ENCODE measurements at places on chromosomes 7 and 10. TPM values are rescaled to one million over a fixed set of nuclear protein-coding genes. Genes with fewer than 3 reads are reported as not detected.

- no peak for DNase-seq
Observed at GRCh38 chr10:124663766-124664360, 80.3 kb downstream of the FAM53B start.

DNA sequence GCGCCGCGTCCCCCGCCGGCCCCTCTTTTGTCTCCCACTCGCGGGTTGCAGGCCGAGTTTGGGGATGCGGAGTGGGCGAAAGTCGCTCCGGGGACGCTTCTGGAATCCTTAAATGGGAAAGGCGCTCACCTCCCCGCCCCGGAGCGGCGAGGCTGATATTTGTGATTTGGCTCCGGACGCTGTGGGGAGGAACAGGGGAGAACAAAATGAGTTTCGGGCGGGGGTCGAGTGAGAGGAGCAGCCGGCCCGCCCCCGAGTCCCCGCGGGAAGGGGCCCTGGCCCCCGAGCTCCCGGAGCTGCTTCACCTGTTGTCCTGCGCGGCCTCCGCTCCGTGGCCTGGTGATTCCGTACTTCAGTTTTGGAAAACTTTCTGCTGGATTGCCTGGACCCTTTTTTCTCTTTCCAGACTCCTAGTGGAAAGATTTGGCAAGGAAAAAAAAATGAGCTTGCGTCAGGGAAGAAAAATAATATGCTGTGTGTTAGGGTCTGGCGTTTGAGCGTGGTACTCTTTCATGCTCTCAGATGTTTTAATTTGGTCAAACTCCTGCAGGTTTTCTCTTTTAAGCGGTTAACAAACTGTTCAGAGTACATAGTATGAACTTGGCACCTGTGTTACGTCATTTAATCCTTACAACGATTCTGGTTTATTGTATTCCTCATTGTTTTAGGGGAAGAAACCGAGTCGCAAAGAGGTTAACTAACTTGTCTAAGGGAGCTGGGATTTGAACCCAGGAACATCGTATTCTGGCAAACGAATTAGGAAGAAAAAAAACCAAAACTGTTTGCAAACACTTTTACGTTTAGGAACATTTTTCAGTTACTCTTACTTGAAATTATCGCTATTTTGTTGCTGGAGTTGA lies 924 bp downstream of the BMPR1A start:
- peak; percentile 82 for DNase-seq

- DNase-seq: no peak
Observed at GRCh38 chr10:34655286-34656170, 159.6 kb downstream of the PARD3 start.

DNA sequence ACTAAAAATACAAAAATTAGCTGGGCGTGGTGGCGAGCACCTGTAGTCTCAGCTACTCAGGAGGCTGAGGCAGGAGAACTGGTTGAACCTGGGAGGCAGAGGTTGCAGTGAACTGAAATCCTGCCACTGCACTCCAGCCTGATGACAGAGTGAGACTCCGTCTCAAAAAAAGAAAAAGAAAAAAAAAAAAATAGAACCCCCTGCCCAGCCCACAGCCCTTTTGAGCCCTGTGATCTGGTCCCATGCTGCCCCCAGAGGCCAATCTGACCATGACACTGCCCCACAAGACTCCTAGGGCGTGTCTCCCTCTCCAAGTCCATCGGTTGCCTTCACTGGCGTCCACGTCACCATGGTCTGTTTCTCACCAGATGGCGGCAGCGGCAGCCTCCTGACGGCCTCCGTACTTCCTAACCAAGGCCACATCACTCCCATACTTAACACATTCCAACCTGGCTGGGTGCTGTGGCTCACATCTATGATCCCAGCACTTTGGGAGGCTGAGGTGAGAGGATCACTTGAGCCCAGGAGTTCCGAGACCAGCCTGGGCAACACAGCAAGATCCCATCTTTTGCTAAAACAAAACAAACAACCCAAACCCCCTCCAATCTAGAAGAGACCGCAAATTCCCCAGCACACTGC lies 18.0 kb downstream of the STX1A start:
- no peak for DNase-seq

DNA sequence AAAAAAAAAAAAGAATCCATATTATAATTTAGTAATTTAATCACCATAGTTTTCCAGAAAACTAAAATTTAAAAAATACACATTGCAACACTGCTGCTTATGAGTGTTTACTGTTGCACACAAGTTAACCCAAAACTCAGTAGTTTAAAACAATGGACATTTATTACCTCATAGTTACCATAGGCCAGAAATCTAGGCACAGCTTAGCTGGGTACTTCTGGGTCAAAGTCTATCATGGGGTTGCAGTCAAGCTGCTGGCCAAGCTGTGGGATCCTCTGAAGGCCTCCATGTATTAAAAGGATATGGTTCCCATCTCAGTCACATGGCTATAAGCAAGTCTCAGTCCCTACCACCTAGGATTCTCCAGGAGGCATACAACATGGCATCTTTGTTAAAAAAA lies 83.6 kb downstream of the ZFAND4 start:
- DNase-seq: no peak

GRCh38 chr7:66503036-66503370 lies 125.7 kb upstream of the KCTD7 start:
- peak; percentile 52 for DNase-seq

Gene PDGFA
- total RNA-seq: 38.2 TPM

Gene NKX1-2
- total RNA-seq: not detected

Data from sigmoid colon (tissue), 7 donors.